Islet precursor cell (in vitro differentiated cells): ENCODE measurements at places on chromosomes 3 and 15.

- DNase-seq, result no peak
These were observed 466.5 kb downstream of the ROBO2 start for GRCh38 chr3:77506384-77506783.

DNA sequence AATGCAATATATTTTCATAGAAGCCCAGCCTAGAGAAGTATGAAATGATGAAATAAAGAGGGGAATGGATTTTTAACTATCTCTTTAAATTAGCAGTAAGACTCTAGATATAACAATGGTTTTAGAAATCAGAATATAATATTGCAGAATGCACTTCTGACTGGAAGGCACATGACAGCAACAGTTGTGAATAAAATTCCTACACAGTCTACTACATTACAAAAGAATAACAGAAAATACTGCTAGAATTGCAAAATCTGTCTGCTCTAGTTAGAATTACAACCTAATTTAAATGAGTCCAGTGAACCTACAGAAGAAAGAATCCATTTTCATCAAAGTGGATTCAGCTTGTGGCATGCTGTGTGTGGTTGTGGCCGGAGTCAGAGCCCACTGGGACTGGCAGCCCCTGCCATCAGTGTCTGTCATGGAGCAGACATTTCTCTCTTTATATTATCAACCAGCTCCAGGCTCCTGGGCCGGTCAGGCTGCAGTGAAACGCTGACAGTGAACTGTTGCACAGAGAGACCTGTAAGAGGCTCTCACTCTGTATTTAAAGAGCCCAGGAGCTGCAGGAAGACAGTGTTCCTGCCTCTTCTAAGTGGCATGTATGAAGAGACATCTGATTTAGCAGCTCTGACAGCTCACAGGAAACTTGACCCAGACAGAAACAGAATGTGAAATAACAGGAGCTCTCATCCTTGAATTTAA lies 1523.8 kb upstream of the CADM2 start:
- peak; percentile 73 for DNase-seq

GRCh38 chr3:48989796-48990635 lies at the start of gene P4HTM:
TSS of gene P4HTM (plus strand) at chr3:48990241. CDS start at chr3:48990257, 16 bp downstream.
- peak; percentile 97 for DNase-seq

DNA sequence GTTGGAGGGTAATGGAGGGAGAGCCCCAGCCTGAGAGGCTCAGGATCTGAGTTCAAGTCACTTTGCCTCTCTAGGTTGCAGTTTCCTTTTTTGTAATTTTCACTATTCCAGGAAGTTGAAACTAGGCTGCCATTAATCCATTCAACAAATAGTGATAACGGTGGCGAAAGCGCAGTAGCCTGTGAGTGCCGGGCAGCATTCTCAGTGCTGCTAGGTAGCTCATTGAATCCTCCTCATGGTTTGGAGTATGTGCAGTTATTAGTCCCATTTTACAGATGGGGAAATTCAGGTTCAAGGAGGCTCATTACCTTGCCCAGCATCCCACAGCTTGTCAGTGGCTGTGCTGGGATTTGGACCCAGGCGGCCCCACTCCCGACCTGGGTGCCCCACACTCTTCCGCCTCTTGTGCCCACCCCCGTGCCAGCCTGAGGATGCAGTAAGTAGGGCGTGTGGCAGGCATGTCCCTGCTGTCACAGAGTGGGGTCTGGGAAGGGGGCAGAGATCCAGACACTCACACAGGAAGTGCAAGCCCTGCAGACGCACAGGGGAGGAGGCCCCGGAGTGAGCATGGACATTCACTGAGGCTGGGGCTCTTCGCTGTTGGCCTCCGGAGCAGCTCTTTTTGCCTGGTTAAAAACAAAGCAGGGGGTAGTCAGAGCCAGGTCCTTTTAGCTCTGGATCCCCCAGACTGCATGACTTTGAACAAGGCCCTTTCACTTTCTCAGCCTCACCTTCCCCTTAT lies 58.8 kb downstream of the SLC6A6 start:
- no peak for DNase-seq

DNA sequence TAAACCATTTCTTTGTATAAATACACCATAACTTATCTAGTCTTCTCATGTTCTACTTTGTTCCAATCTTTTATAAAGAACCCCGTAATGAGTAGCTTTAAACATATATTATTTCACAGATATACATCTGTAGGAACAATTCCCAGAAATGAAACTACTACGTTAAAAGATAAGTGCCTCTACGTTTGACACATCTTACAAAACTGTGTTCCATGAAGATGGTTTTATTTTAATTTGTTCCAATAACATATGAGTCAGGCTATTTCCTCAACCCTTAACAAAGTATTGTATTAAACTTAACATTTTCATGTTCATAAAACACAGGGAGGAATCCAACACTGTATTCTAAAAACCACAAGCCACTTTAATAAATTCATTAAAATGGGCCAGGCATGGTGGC lies 52.9 kb downstream of the TRPM7 start:
- DNase-seq, result no peak
